ENCODE measurements at places on chromosomes 5 and 9.

GRCh38 chr9:38358390-38359296 lies 33.9 kb upstream of the ALDH1B1 start:
- H3K36me3 ChIP-seq: no peaks in the 10 kb centered on the region
- H3K27me3 ChIP-seq: no peaks in the 10 kb centered on the region
- H3K27ac ChIP-seq: no peak overlapping the region

DNA sequence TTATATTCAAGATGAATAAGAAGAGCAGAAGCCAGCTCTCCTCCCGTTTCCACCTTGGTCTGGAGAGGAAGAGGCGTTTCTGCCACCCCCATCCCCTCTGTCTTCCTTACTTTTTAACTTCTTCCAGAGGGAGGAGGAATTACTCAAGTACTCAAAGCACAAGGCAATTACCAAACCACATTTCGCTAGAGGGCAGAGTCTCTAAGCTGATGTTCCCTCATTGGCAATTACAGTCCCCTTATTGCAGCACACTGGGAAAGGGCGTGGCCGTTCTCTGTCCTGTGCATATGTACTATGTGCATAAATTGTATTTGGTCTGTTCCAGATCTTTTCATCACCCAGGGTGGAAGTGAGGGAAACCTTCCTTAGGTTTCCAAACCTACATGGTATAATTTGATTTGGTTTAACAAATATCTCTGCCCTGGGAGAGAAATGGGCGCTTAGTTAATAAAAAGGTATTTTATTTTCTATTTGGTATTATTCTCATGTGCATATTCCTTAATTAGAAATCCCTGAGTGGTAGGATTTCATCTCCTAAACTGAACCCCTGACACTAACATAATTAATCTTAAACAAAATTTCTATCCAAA lies 29.8 kb upstream of the ALDOB start:
- no peaks in the 10 kb centered on the region for H3K36me3 ChIP-seq
- DNase-seq: no peak
- no peaks in the 10 kb centered on the region for H3K4me1 ChIP-seq
- H3K27ac ChIP-seq: no peak overlapping the region

- H3K27ac ChIP-seq: no peak overlapping the region
- no peaks in the 10 kb centered on the region for H3K4me1 ChIP-seq
- DNase-seq: no peak
- no peaks in the 10 kb centered on the region for H3K36me3 ChIP-seq
- no peaks in the 10 kb centered on the region for H3K27me3 ChIP-seq
- H3K4me3 ChIP-seq: no peak overlapping the region
Observed at GRCh38 chr5:156094001-156094400, 233.0 kb upstream of the SGCD start.

DNA sequence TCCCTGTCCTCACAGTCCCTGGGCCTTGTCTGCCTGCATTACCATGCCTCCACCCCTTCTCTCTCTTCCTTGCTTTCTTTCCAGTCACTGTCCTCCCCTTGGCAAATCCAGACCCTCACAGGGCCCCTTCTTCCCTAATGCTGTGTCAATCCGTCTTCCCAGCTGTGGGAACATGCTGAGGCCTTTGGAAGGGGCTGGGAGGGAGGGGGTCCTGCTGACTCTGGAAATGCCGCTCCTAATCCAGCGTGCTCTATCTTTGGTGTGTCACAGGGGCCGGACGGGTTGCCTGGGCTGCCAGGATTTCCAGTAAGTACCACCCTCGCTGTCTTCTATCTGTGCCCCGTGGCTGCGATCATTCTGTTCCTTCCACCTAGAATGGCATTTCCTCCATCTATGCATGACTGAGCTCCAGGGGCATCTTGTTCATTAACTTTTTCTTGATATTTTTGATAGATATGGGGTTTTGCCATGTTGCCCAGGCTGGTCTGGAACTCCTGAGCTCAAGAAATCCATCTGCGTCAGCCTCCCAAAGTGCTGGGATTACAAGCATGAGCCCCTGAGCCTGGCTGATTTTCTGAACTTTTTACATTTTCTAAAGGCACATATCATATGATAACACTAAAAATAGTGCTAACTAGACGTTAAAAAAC lies 64.5 kb upstream of the TGFBR1 start:
- no peak overlapping the region for H3K4me3 ChIP-seq
- H3K36me3 ChIP-seq: peaks cover 13% of the 10 kb centered on the region
- H3K27ac ChIP-seq: no peak overlapping the region

GRCh38 chr5:165334201-165334600 lies 1828.8 kb downstream of the MAT2B start:
- DNase-seq: no peak
- H3K27me3 ChIP-seq: no peaks in the 10 kb centered on the region
- H3K36me3 ChIP-seq: no peaks in the 10 kb centered on the region
- H3K4me1 ChIP-seq: no peaks in the 10 kb centered on the region
- H3K27ac ChIP-seq: no peak overlapping the region

DNA sequence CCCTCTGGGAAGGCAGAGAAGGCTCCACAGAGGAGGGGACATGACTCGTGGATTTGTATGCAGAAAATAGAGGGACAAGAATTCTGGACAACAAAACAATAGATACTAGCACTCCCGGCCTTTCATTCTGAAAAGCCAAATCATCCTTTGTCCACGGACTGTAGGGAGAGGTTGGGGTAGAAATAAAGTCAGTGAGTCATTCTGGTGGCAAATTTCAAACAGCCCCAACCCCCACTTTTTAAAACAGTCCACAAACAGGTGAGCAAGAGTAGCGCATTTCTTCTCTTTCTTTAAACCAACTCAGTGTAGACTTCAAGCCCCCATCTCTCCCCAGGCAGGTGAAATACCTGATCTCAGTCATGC lies 56.1 kb downstream of the PTPDC1 start:
- DNase-seq: no peak
- no peaks in the 10 kb centered on the region for H3K27me3 ChIP-seq
- peak overlapping the region; percentile 89 for H3K27ac ChIP-seq
- H3K4me1 ChIP-seq: no peaks in the 10 kb centered on the region
- no peak overlapping the region for H3K4me3 ChIP-seq

DNA sequence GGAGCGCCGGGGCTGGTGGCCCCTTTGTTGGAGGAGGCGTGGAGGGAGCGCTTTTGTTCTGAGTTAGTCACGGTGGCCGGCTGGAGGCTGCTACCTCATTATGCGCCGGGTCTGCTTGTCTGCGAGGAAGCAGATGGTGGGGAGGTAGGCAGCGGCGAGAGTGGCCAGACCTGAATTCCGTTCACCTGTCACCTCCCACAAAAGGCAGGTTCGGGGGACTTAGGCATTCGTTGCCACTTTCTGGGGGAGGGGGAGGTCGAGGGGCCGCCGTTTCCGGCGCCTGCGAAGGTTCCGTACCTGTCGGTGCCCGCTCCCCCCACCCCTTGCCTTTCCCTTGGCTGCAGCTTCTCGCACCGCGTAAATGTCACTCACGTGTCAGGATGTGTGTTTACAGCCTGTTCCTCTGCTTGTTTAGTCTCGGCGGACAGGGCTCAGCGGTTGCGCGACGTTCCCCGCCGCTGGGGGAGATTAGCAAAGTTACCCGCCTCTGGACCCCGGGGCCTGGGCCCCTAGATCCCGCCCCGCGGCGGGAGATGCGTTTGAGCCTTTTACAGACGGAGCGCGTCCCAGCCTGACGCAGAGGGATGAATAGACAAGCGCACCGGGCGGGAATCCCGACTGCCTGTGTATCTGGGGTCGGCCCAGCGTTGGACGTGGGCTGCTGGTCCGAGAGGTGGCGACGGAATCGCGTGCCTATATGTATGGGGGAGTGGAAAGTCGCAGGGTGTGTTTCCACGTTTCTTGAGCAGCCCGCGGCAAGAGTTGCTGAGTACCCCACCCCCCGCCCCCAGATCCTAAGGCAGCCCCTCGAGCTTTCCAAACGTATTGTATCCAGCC lies 2.7 kb upstream of the LHX2 start:
- no peak for DNase-seq
- no peaks in the 10 kb centered on the region for H3K36me3 ChIP-seq
- no peak overlapping the region for H3K4me3 ChIP-seq
- H3K27me3 ChIP-seq: peaks cover 44% of the 10 kb centered on the region
- no peak overlapping the region for H3K27ac ChIP-seq

DNA sequence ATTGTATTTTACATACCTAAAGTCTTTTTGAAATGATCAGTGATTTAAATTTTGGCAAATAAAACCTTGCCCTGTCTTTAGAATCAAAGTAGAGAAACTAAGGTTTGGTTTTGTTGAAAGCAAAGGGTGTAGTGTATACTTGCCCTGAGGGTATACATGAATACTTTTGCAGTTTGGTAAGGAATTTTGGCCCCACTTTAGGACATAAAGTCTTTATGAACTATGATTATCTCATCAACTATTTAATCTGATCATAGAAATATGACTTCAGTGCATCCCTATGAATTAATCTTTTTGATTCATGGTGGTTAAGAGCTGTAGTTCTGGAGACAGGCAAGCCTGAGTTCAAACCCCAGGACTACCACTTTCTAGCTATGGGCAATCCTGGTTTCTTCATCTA lies 17.7 kb downstream of the RAD1 start:
- no peaks in the 10 kb centered on the region for H3K27me3 ChIP-seq
- peaks cover 3% of the 10 kb centered on the region for H3K36me3 ChIP-seq
- no peak overlapping the region for H3K4me3 ChIP-seq
- H3K27ac ChIP-seq: no peak overlapping the region
- H3K4me1 ChIP-seq: no peaks in the 10 kb centered on the region

GRCh38 chr5:98428806-98429205 lies 344.7 kb upstream of the RGMB start:
- no peak overlapping the region for H3K4me3 ChIP-seq
- no peaks in the 10 kb centered on the region for H3K36me3 ChIP-seq
- no peaks in the 10 kb centered on the region for H3K4me1 ChIP-seq
- H3K27ac ChIP-seq: no peak overlapping the region
- no peaks in the 10 kb centered on the region for H3K27me3 ChIP-seq

DNA sequence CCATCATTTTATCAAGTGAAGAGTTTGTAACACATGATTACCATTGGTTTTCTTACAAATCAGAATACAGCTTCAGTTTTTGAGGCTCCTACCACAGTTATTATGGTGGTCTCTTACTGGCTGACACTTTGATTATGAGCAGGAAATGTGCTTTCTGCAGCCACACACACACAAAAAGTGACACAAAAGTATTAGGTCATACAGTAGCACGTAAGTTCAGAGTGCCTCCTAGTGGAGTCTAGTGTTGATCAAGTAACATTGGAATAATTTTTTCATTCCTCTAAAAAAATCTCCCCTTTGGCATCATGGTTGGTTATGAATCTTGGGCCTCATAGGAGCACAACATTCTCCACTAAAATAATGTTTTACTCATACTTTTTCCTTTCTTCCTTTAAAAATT lies 37.6 kb downstream of the PAM start:
- no peak overlapping the region for H3K27ac ChIP-seq
- H3K36me3 ChIP-seq: no peaks in the 10 kb centered on the region
- no peaks in the 10 kb centered on the region for H3K27me3 ChIP-seq
- no peak for DNase-seq
- H3K4me3 ChIP-seq: no peak overlapping the region
- no peaks in the 10 kb centered on the region for H3K4me1 ChIP-seq

GRCh38 chr9:133368249-133368881 lies 7.5 kb downstream of the SURF4 start:
- no peak for DNase-seq
- peaks cover 59% of the 10 kb centered on the region for H3K4me1 ChIP-seq
- no peaks in the 10 kb centered on the region for H3K27me3 ChIP-seq
- peaks cover 46% of the 10 kb centered on the region for H3K36me3 ChIP-seq
- H3K27ac ChIP-seq: no peak overlapping the region
- H3K4me3 ChIP-seq: no peak overlapping the region

DNA sequence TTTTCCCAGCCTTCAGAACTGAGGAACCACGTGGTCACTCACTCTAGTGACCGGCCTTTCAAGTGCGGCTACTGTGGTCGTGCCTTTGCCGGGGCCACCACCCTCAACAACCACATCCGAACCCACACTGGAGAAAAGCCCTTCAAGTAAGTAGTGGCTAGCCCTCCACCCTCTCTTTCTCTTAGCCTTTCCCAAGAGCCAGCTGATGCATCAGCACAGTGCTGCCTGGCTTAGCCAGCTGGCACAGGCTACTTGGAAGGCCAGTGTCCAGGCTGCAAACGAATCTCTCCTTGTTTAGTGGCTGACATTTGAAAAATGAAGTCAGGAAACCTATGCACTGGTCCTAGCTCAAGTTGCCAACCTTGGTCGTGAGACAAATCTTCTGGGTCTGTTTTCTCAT lies 91.1 kb downstream of the PRDM6 start:
- H3K4me3 ChIP-seq: no peak overlapping the region
- H3K4me1 ChIP-seq: no peaks in the 10 kb centered on the region
- no peaks in the 10 kb centered on the region for H3K36me3 ChIP-seq
- peak; percentile 64 for DNase-seq
- H3K27me3 ChIP-seq: no peaks in the 10 kb centered on the region

DNA sequence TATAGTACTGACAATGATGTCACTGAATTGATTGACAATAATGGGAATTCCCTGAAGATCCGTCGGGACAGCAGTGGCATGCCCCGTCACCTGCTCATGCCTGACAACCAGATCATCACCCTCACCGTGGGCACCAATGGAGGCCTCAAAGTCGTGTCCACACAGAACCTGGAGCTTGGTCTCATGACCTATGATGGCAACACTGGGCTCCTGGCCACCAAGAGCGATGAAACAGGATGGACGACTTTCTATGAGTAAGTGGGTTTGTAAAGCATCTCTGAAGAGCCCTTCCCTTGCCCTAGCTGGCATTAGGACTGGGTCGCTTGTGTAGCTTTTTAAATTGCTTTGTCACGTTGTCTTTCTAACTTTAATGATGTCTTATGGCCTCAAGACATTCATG lies 72.7 kb upstream of the WWC1 start:
- no peaks in the 10 kb centered on the region for H3K36me3 ChIP-seq
- no peaks in the 10 kb centered on the region for H3K27me3 ChIP-seq
- no peak for DNase-seq

GRCh38 chr9:138063033-138063432 lies 185.5 kb downstream of the CACNA1B start:
- H3K4me3 ChIP-seq: no peak overlapping the region
- H3K27ac ChIP-seq: no peak overlapping the region
- no peak for DNase-seq
- no peaks in the 10 kb centered on the region for H3K27me3 ChIP-seq
- no peaks in the 10 kb centered on the region for H3K4me1 ChIP-seq

DNA sequence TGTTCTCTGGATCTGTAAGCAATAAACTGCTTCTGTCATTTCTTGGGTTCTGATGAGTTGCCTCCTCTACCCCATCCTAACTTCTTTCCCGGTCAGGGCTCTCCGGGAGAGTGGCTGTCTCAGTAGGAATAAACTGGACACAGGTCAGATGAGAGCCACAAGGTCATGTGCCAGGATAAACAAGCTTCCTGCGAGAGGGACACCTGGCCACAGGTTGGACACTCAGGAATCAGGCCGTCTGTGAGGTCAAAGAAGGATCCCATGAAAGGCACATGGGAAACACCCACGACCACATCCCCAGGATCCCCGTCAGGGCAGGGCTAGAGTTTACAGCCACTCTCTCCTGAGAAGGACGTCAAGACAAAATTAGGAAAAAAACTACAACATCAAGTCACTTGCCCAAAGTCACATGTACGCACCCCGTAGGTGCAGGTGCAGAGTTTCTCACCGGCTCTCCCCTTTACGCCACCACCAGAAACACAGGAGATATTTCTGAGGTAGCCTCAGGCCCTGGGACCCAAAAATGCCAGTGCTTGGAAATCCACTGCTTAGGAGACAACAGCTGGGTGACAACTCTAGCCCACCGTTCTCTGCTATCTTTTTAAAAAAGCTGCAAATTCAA lies 28.7 kb downstream of the CCT5 start:
- H3K27me3 ChIP-seq: no peaks in the 10 kb centered on the region
- no peak overlapping the region for H3K27ac ChIP-seq
- H3K4me1 ChIP-seq: no peaks in the 10 kb centered on the region
- DNase-seq: no peak
- peaks cover 4% of the 10 kb centered on the region for H3K36me3 ChIP-seq

GRCh38 chr5:32810804-32811203 lies 99.7 kb downstream of the NPR3 start:
- no peaks in the 10 kb centered on the region for H3K4me1 ChIP-seq
- no peaks in the 10 kb centered on the region for H3K36me3 ChIP-seq
- no peaks in the 10 kb centered on the region for H3K27me3 ChIP-seq
- no peak for DNase-seq
- H3K27ac ChIP-seq: no peak overlapping the region
